ENCODE measurements at places on chromosomes 12 and 14. TPM values are rescaled to one million over a fixed set of nuclear protein-coding genes. Genes with fewer than 3 reads are reported as not detected.

DNA sequence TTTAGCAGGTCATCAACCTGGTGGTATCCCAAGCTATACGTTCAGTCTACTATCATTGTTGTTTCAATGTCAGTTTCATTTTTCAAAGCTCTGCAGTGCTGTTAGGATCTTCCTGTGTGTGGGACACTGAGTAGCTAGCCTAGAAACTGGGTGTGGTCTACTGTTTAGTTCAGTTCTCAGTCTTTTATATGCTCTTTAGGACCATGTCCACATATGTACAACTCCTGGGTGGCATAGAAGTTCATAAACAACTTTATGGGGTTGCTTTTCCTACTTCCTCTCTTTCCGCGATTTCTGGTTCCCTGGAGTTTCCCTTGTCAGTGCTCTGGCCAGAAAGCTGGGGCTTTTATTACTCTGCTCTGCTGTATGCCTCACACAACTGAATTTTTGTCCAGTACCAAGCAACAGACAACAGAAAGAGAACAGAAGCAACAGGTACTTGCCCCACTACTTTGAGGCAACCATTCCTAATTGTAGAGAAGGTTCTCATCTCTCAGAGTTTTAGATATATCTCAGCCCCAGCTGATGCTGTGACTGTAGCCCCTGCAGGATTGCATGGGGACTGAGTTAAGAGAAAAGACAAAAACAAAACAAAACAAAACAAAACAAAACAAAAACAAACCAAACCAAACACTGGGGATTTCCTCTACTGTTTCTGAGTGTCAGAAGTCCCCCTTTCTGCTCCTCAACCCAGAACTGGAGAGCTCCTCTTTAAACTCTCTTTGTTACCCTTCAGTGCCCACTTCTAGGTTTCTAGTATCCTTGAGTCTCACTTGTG is 30.3 kb downstream of the MIS18BP1 start:
- DNase-seq: no peak

GRCh38 chr12:87439990-87440827 is 589.0 kb downstream of the C12orf50 start:
- DNase-seq: peak; percentile 85

GRCh38 chr12:32987512-32987911 is 90.9 kb upstream of the PKP2 start:
- DNase-seq: no peak

DNA sequence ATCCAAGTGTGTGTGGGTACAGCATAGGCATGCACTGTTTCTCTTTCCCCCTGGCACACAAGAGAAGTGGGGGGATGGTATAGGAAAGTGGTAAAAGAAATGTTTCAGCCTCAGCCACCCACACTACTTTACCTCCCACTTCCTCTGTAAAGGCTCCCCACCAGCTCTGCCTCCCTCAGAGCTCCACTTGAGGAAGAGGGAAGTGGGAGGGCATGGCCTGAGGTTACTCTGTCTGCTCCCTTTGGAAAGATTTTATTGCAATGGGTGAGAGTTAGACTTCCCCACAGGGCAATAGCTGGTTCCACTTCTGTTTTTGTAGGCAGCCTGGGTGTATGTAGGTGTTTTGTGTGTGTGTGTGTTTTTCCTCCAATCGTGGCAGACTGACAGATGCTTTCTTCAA is 145.3 kb downstream of the SSPN start:
- no peak for DNase-seq

DNA sequence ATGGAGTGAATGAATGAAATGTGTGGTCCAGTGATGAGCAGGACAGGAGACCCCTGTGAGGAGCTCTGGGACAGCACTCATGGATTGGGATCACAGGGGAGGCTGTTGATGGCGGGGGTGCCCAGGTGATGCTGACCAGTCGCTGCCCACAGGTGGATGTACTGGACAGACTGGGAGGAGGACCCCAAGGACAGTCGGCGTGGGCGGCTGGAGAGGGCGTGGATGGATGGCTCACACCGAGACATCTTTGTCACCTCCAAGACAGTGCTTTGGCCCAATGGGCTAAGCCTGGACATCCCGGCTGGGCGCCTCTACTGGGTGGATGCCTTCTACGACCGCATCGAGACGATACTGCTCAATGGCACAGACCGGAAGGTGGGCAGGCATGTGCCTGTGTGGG is 13.3 kb upstream of the LRP1-AS start:
- no peak for DNase-seq

- DNase-seq: peak; percentile 94
These were observed 77.2 kb upstream of the EGLN3 start for GRCh38 chr14:34027990-34028495.

DNA sequence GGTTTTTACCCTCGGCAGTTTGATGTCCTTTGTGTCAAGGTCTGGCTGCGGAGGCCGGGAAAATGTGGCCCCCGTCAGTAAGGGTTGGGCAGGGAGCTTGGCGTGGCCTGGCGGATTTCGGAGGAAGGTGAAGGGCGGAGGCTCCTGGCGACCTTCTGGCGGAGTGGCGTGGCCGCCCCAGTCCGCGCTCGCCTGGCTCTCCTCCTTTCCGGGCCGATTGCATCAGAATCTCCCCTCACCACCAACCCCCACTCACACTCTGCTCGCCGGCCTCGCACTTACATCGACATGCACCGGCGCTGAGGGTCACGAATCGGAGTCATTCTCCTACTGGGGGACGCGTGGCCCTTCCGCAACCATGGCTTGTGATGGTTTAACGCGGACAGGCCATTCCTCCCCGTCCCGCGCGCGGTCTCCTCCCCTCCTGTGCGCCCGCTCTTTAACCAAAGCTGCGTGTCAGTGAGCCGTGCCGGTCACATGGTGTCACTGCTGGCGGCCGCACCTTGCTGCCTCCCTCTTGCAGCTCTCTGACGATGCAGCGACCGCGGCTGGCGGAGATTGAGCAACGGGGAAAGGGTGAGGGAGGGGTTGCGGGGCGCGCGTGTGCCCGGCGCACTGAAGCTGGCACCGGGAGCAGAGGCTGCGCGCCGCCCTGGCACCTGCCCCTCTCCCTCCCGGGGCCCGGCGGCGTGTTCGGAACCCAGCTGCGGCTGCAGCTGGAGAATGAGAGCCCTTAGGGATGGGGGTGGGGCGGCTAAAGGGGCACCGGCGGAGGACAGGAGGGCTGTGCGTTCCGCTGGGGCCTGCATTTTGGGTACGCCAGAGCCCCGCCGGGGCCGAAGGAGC is at the start of gene SLC38A1:
Gene SLC38A1 (minus strand): TSS at position 461 of the 846 bp plus-strand sequence. CDS start 29,243 bp downstream, outside the sequence.
- DNase-seq: peak; percentile 85

Gene RAPGEF3
- total RNA-seq: 0.47 TPM

Gene C14orf132
- total RNA-seq: 35.7 TPM

Gene AMDHD1
- 0.16 TPM for total RNA-seq

Gene KRT4
- not detected for total RNA-seq
